ENCODE measurements at places on chromosomes 3 and 15.

DNA sequence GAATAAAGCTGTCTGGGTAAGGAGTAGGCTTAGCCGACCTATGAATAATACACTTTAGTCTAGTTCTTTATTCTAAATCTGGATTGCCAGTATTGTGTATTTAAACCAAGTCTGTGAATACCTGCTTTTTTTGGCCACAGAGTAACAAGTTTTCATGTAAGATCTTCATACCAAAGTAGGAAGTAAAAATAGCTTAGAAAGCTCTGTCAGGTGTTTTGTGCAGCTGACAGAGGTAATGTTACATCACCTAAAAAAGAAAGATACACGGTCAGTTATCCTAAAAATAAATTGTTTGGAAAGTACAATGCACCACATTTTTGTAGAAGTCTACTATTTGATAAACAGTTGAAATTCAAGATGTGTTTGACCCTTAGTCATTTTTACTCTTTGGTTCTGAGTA lies 16.5 kb downstream of the CALML4 start:
- no peak for DNase-seq

DNA sequence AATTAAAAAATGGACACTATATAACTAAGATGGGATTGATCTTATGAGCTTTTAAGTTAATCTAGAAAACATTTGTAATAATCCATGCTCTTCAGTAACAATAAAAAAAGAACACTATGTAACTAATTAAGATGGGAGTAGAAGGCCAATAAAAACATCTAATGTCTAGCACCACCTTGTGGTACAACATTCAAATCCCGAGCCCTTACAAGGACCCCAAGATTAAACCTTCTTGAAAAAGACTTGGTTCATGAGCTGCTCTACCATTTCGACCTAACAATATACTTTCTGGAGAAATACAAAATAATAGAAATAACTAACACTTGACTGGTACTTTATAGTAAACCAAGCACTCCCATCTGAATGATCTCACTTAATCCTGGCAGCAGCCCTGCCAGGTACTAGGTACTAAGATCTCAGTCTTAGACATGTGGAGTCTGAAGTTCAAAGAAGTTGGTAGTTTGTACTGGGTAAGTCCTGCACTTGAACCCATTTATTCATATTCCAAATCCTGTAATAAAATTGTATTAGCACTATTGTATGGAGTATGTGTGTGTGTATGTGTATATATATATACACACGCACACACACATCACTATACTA lies 21.8 kb downstream of the METTL6 start:
- DNase-seq = peak; percentile 47

DNA sequence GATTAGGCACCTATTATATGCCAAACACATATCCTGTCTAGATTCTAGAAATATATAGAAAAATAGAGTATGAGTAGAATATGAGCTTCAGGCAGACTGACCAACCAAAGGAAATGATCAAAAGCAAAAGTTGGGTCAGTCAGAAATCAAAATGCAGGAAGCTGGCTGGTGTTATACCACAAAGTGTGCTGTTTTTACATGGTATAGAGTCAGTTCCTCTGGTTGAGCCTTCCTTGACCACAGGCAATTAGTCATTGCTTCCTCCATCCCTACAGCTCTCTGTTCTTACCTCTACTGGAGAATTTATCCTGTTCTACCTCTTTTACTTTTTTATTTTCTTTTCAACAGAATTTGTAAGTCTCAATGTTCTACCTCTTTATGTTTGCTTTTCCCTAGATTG lies 149.8 kb downstream of the TMCO5A start:
- no peak for DNase-seq

- peak; percentile 15 for DNase-seq
These were observed 519.2 kb downstream of the OTOL1 start for GRCh38 chr3:162015856-162016255.

GRCh38 chr3:133016838-133017309 lies 21.3 kb upstream of the TMEM108 start:
- DNase-seq = no peak
